ENCODE measurements at places on chromosomes 3 and 15. TPM values are rescaled to one million over a fixed set of nuclear protein-coding genes. Genes with fewer than 3 reads are reported as not detected.

The EXD1 gene
- total RNA-seq = 0.12 TPM

DNA sequence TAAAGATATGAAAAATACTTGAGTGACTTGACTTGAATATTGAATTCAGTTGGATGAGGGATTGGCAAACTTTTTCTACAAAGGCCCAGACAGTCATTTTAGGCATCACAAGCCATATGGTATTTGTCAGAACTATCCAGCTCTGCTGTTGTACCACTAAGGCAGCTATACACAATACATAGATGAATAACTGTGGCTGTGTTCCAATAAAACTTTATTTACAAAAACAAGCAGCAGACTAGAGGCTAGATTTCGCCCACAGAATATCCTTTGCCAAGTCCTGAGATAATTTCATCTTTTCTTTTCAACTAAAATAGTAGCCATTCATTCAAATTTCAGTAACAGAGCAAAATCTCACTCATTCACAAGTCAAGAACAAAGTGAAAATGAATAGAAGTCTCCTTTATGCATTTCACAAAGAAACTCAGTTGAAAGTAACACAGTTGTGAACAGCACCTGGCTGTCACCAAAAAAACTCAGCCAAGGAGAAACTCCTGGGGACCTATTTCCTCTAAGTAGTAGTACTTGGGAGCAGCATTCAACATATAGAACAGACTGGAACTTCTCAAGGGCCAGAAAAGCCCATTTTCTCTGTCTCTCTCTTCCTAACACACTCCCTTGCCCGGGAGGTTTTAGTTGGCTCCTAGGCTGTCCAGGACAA lies 56.3 kb downstream of the OSBPL10 start:
- no peak for DNase-seq

DNA sequence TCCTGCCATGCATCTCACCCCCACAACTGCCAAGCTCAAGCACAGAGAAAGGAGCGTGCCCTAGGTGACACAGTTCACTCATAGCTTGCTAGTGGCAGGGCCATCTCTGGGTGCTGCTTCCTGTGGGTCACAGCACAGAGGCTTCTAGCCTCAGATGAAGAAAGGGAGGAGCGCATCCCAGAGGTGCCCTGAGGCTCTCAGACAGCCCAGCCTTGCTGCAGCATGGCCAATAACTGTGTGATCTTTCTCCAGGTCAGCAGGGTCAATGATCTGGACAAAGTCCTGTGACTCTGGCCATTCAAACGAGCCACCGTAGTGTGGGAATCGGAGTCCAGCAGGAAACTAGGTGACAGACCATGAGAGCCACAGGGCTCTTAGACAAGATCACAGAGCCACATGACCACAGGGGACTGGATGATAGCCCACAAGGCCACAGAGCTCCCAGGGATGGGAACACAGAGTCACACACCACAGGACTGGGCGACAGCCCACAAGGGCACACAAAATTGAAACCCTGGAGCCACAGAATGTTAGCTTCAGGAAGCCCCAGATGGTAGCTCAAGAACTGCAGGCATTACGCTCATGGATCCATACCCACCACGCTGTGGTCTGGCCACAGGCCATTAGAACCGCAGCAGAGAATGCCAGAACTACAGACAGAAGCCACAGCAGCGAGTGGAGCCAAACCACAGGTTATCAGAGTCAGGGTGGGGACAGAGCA lies 25.9 kb upstream of the GRIP2 start:
- DNase-seq = no peak

The FANCD2OS gene
- not detected for total RNA-seq

The CSPG4 gene
- total RNA-seq = 20.5 TPM

DNA sequence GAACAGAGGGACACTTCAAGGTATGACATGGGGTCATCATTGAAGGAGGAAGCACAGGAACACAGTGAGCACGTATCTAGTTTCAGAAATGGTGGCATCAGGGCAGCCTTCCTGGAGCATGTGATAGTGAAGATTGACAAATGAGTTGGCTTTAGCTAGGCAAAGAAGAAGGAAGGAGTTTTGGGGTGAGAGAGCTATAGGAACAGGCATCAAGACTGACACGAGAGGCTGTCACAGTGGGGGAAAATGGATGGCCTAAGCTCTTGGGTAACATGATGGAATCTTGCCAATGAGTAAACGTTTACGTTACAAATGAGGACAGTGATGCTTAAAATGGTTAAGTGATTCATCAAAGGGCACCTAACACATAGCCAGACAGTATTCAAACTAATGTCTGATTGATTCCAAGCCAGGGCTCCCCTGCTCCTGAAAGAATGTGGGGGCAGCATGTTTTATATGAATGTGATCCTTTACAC lies 23.1 kb upstream of the GPR171 start:
- DNase-seq = no peak

GRCh38 chr15:85011160-85011571 lies 29.5 kb downstream of the PDE8A start:
- no peak for DNase-seq

The MRAS gene
- total RNA-seq = 31.7 TPM

All from mucosa of gallbladder (tissue), 1 donor.